ENCODE measurements at places on chromosomes 3 and 15.

DNA sequence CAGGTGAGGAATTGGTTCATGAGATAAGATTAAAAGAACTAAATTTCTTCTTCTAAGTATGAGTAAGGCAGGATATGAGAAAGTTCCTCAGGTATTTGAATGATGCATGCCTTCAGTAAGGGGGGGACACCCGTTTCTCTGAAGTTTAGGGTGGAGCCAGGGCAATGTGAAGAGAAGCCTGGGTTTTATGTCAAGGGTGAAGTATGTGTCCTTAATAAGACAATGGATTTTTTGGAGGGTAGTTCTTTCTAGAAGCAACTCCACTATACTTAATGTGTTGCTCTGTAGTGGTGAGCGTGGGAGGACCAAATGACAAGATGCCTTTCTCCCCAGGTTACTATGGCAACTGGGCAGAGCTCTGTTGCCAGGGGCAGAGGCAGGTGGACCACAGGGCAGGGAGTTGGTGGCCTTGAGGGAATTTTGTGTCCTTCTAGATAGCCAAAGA lies 44.0 kb downstream of the PHLDB2 start:
- no peak for DNase-seq

DNA sequence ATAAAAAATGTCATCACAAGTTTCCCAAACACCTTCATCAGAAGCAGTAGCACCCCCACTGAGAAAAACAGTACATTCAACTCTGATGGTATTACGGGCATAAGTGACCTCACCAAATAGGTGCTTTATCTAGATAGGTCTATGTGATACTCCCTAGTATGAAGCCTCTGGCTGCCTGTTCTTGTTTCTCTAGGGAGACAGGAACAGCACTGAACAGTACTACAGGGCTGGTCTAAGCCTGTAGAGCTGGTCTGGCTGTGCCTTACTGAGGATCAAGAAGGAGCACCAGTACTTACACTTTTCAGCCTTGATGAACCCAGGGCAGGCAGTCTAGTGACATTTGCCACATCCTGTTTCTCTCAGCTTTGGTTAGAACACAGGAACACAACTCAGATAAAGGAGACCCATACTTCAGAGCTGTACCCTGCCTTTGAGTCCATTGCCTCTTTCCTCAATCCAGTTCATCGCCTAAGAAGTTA lies 35.9 kb downstream of the OXNAD1 start:
- DNase-seq = no peak

DNA sequence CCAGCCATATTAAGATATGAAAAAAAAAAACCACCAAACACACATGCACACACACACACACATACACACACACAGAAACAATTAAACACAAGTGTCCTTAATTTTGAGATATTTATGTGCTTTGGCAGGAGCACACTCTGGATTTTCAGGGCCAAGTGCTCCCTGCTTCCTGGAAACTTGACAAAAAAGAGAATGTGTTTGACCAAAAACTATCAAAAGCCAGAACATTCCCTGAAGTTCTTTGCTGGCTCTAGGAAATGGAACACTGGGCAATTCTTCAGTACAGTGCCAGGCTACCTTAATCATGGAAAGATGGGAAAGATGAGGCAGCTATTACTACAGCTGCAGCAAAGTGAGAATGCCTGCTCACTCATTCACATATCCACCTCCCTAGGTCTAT lies 44.6 kb downstream of the P3H2 start:
- DNase-seq = no peak

DNA sequence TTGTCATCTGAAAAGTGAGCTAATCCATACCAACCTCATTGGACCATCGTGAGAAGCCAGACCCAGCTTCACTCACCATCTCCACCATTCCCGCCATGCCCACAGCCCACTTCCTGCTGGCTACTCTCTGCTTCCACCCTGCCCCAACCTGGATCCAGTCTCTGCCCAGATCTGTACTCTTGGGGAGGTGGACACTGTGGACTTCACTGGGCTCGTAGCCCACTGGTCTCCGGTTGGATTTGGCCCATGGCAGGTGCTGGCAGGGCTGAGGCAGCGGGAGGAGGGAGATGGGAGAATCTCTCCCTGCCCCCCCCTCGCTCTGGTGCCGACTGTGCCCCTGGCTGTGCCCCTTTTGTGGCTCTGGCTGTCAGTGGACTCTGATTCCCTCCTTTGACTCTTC lies 193.8 kb downstream of the ABHD5 start:
- no peak for DNase-seq

DNA sequence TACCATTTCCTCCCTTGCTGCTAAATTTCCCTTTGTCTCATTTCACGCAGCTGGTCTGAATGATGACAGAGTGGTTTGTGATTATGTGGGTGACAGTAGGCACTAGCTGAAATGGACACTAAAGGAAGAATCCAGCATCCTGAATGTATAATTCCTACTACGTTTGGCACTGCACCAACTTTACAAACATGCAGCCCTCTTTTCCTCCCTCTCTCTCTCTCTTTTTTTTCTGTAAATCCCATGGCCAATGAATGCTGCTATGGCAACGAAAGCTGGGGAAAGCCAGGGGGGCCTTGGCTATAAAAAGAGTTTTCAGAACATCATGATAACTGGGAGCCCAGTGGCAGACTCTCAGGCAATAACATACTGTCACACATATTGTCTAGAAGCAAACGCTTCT lies 367.2 kb upstream of the AGTR1 start:
- no peak for DNase-seq

- no peak for DNase-seq
Observed at GRCh38 chr15:98740295-98740694, 92.0 kb downstream of the IGF1R start.

DNA sequence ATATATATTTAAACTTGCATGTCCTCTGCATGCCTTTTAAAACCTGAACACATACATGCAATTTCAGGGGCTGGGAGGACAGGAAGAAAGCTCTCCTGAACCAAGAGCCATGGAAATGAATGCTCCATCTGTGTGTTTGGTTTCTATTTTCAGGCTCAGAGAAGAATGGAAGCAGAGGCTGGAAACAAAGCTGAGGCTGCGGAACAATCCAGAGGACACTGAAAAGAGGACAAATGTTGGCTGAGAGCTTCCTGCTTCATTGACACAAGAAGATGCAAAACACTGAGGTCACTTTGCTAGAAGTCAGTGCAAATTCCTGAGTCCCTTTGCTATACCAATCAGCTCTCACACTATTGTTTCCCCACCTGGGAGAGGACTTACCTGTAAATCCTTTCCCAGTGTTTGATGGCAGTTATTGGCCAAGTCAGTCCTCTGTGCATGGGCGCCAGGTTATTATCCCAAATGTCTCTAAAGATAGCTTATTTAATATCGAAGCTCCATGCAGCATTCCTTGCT lies 12.7 kb downstream of the FAM240A start:
- no peak for DNase-seq

GRCh38 chr3:144295613-144296012 lies 324.0 kb downstream of the DIPK2A start:
- no peak for DNase-seq

DNA sequence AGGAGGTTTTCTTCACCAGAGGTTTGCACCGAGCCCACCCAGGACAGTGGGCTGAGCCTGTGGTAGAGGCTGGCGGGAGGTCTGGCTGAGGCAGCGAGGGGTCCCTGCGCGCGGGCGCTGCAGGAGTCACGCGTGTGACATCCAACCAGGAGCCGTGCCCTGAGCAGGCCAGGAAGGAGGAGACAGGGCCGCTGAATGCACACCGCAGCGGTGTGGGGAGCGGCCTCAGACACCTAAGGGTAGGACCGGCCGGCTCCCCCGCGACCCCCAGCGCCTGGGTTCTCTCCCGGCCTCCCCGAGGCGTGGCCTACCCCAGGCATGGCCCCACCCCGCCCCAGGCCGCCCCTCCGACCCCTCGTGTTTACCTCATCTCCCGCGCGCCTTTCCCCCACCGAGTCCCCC lies 412 bp downstream of the SLC41A3 start:
- no peak for DNase-seq
